ENCODE measurements at places on chromosomes 16 and 17.
A peak's percentile ranks its signal among the peaks of the same experiment; 100 is the strongest.

DNA sequence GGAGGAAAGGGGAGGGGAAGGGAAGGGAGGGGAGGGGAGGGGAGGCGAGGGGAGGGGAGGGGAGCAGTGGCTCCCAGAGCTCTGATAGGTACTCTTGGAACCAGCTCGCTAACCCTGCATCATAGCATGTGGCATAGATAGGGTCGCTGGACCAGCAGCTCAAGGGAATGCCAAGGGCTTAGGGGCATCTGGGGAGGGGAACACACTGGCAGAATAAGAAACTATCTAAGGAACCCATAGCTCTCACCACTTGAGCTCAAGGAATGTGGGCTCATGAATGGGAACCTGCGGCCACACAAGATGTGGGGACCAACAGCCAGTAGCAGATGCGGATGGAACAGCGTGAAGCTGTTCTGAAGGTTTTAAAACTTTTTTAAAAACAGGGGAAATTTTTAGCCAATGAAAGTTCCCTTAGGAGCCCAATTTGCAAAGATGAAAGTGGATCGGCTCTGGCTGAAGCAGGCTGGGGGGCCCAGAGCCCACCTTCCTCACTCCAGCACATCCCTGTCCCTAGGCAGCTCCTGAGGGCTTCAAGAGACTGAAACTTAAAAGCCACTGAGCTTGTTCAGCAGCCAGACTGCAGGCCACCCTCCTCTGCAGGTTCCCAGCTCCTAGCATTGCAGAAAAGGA, 46.9 kb downstream of the PIMREG start:
- DNase-seq: no peak

GRCh38 chr16:24851700-24852099, 5.9 kb downstream of the SLC5A11 start:
- DNase-seq: no peak

GRCh38 chr17:69593351-69593715, 178.8 kb downstream of the MAP2K6 start:
- DNase-seq: no peak

- DNase-seq: peak; percentile 45
Measured at GRCh38 chr16:83967838-83968305, at the start of gene NECAB2. Gene NECAB2, plus strand, starts transcription at chr16:83968244. Its CDS starts 405 bp downstream, at chr16:83968649.

DNA sequence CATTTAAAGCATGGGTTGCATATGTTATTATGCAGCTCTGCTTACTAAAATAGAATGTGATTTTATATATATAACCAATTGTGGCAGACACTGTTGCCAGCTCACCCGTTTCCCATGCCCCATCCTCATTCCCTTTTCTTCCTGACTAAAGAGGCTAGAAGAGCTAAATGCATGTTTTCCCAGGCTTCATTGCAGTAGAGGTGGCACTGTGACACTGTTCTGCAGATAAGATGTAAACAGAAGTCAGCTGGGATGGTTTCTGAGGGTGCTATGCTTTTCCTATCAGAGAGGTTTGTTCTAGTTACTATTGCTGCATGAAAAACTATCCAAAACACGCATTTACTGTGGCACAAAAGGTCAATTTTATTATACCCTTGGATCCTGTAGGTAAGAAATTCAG, 5.7 kb upstream of the TOB1 start:
- no peak for DNase-seq

DNA sequence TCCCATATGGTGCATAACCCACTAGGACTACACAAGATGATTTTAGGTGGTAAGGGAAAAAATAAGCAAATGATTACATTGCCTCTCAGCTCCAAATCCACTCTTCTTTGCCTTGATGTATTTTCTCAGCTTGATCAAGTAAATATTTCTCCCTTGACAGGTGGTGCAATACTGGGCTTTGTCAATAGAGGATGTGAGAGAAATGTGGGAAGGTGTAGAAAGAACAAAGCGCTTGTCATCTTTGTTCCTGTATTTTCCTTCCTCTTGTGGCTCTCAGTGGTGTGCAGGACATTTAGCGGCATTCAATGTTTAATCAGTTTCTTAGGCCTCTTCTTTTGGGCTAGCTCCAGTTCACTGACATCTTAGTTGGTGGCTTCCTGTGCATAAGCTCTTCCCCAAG, 1165.8 kb upstream of the GOT2 start:
- DNase-seq: no peak

GRCh38 chr17:1491443-1492248, 840 bp downstream of the MYO1C start:
- DNase-seq: peak; percentile 73

DNA sequence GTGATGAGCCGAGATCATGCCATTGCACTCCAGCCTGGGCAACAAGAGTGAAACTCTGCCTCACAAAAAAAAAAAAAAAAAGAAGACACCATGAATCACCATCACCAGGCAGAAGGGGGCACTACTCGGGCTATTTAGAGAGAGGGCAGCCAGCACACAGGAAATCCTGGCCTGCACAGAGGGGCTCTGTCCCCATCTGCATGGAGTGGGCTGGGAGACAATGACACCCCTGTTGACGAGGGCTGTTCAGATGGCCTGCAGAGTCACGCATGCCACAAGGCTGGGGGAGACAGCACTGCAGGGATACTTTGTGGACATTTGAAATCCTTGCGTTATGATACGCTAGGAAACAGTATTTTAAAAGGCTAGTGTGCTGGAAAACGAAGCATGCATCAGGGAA, 48.3 kb downstream of the CUEDC1 start:
- no peak for DNase-seq

DNA sequence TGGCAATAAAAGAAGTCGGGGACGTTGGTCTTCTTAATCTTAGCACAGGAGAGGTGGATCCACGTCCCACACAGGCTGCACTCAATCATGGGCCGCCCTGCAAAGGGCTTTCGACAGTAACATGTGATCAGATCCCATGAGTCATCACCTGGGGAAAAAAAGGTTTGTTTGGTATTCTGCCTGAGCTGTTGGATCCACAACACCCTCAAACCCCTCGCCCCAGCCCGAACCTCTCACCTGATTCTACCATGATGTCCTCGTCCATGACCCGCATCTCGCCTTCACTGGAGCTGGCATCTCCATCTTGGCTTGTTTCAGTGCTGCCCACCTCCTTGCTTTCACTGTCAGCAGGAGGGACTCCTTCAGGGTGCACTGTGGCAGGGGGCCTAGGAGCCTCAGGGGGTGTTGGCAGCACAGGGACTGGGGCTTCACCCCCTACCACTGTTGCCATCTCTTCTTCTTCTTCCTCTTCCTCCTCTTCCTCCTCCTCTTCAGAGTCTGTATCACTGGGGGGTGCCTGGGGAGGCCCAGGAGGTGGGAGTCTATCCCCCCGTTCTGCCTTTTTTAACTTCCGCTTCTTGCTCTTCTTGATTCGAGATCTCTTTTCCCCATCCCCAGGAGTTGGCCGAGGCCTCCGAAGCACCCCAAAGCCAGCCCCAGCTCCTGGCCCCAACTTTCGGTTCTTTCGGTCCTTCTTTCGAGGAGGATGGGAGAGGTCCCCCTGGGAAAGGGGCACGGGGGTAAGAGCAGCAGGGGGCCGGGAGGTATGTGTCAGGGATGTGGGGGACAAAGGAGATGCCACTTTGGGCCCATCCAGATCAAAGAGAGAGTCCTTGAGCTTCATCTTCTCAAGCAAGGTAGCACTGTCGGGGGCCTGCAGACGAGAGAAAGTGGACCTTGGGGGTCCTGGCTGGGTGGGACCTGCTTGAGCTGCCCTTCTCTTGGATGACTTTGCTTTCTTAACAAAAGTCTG, 1.7 kb upstream of the DVL2 start:
- no peak for DNase-seq

- no peak for DNase-seq
Measured at GRCh38 chr16:85998868-85999729, 100.1 kb downstream of the IRF8 start.

GRCh38 chr17:55625521-55625920, 97.1 kb downstream of the TMEM100 start:
- no peak for DNase-seq

- no peak for DNase-seq
Measured at GRCh38 chr17:65990593-65990992, 201.3 kb downstream of the CEP112 start.

DNA sequence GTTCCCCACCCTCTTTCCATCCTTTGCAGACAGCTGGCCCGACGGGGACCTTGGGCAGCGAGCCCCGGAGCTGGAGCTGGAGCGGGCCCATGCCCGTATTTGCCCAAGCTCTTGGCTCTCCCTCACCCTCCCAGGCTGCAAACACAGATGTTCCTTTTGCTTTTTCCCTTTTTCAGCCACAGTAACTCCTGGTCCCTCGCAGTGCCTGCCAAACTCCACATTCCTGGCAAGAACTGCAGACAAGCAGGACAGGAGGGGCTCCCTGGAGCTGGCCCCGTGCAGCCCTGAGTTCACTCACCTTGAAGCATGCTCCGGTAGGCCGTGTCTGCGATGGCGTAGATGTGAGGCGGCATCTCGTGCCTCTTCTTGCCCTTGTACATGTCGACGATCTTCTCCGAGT, 33.9 kb downstream of the MYH11 start:
- peak; percentile 56 for DNase-seq

GRCh38 chr16:30104492-30104891, 8.5 kb upstream of the YPEL3 start:
- no peak for DNase-seq

- no peak for DNase-seq
Measured at GRCh38 chr17:28810437-28810836, 32.2 kb downstream of the FAM222B start.

DNA sequence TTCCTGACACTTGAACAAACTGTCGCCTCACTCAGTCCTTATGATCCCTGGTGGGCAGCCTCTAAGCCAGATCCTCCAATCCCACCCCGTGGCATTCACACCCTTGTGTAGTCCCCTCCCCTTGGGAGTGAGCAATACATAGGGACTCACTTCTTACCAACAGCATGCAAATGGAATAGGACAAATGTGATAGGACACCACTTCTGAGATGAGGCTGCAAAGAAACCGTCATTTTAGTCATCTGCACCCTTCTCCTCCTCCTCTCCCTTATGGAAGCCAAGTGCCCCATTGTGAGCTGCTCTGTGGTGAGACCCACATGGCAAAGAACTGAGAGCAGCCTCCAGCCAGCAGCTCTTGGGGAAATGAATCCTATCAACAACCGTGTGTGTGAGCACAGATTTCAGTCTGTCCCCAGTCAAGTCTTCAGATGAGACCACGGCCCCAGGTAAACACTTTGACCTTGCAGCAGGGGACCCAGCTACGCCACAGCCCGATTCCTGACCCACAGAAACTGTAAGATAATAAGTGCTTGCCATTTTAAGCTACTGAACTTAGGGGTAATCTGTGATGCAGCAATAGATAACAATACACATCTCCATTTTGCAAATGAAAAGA, 46.9 kb downstream of the ZFHX3 start:
- DNase-seq: no peak

DNA sequence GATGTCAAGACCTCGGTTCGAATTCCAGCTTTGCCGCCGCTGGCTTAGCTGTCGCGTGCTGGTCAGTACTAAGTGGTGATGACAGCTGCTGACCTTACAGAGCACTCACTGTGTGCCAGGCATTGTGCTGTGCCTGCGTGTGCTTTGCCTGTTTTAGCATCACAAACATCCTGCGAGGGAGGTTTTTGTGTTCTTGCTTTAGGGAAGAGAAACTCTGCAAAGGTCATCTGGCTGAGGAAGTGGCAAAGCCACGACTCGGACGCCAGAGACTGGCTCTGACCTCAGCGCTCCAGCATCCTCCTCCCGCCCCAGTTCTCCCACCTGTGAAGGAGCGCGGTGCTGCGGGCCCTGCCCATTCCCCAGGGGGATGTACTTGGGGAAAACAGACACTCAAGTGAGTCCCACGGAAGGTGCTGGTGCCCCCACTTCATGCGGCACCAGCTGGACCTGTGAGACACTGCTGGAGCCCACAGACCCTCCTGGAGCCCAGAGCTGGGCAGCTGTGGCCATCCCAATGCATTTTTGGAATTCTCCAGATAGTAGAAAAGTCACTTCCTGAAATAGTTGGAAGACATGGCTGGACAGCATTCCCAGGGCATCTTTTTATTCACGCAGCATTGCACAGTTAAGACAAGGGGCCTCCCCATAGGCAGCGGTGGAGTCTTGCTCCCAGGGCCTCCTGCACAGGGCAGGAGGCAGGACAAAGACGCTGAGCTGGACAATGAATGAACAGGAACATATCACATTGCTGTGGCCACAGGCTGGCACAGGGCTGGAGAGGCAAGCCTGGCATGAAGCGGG, 20.0 kb upstream of the HERPUD1 start:
- peak; percentile 34 for DNase-seq

DNA sequence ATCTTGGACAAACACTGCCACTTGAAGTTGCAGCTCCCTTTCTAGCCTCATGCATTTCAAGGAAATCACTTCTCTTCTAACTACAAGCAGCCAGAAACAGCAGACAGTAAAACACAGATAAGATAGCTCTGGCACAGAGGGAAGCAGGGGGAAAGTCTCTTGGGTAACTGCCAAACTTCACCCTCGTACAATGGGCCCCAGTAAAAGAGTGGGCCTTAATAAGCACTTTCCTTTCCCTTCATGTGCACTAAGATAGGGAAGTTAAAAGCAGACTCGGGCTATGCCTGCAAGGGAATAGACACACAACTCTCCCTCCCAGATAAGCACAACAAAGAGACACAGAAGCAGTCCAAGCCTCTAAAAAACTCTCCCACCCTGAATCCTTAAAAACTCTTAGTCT, 4.2 kb upstream of the KRTAP4-5 start:
- DNase-seq: peak; percentile 6

- no peak for DNase-seq
Measured at GRCh38 chr16:17798716-17799115, 328.0 kb upstream of the XYLT1 start.

DNA sequence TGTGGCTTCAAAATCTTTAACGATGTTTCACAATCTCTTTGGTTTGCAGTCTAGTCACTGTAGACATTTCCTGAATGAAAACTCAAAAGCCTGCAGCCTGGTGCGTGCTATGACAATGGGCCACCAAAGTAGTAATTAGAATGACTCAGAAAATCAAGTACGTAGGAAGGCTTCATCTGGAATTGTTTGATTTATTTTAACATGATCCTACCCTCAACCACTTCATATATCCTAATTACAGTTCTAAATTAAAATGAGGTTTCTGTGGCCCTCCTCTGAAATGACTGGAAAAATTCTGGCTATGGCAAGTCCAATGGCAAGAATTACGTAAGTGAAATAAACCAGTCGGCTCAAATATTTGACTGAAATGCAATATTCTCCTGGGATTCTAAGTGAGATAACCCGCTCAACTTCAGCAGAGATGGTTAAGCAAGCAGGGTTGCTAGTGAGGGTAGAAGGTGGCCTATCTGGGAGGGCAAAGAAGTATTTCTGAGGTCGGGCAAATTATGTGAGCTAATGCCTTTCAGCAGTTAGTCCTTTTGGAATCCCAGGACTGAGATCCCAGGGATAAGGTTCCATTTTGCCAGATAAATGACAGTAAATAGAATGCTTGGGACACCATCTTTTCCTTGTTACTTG, 145.6 kb upstream of the MYOCD start:
- DNase-seq: no peak

DNA sequence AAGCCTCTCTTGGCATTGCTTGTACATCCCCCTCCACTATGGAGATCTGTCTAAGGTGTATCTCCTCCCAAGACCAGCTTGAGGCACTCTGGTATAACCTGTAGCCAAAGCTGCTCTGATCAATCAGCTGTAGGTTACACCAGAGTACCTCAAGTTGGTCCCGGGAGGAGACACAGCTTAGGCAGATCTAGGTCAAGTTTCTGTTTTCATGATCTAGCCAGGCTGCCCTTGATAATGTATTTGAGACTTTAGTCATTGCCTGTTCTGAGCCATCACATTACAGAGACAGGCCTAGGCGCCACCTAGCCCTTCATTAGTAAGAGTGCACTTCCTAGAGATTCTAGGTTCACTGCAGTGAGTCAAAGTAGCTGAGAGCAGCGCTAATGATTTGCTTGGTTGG, 31.4 kb downstream of the ASGR1 start:
- DNase-seq: no peak

- no peak for DNase-seq
Measured at GRCh38 chr17:2852221-2852620, 56.0 kb downstream of the RAP1GAP2 start.
